ENCODE measurements at places on chromosomes 5 and 9.

- DNase-seq = no peak
Measured at GRCh38 chr5:135391869-135392255, 7.2 kb downstream of the MACROH2A1 start.

GRCh38 chr9:112187404-112187803, 12.3 kb upstream of the SUSD1 start:
- no peak for DNase-seq

DNA sequence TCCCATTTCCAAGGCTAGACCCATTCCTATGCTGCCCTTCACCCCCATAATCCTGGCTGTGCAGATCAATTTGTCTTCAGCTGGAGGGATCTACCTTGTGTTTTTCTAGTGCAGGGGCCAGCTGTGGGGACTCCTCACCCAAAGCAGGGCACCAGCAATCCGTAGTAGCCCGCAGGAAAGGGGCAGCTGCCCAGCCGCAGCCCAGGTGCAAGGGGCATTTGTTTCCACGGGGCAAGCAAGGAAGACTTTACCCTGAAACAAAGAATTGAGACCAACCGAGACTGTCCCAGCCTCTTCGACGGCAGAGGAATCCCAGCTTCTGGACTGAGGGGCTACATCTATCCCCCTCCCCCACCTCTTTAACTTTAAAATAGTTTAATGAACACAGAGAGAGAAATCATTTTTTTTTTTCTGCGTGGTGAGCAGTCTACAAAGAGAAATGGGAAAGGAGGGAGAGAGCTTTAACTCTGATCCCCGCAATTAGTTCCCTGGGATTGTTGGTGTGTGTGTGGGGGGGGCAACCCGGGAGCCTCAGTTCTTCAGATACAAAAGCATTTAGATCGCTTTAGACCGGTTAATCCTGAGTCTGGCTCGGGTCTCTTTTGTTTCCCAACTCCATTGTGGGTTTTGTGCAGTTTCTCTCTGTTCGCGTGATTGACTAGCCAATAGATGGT, 10.6 kb upstream of the LHX2 start:
- DNase-seq = no peak

DNA sequence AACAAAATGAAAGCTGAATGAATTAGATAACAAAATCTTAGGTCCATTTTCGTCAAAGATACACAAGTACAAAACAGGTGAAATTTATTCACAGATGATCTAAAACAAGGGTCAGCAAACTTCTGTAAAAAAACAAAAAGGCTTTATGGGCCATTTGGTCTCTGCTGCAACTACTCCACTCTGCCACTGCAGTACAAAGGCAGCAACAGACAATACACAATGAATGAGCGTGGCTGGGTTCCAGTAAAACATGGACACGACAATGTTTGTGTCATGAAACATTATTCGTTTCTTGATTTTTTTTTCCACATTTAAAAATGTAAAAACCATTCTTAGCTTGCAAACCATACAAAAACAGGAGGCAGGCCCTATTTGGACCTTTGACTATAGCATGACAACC, 71.9 kb downstream of the ECPAS start:
- no peak for DNase-seq

- DNase-seq = no peak
Measured at GRCh38 chr5:95915999-95916686, 45.5 kb downstream of the ELL2 start.

DNA sequence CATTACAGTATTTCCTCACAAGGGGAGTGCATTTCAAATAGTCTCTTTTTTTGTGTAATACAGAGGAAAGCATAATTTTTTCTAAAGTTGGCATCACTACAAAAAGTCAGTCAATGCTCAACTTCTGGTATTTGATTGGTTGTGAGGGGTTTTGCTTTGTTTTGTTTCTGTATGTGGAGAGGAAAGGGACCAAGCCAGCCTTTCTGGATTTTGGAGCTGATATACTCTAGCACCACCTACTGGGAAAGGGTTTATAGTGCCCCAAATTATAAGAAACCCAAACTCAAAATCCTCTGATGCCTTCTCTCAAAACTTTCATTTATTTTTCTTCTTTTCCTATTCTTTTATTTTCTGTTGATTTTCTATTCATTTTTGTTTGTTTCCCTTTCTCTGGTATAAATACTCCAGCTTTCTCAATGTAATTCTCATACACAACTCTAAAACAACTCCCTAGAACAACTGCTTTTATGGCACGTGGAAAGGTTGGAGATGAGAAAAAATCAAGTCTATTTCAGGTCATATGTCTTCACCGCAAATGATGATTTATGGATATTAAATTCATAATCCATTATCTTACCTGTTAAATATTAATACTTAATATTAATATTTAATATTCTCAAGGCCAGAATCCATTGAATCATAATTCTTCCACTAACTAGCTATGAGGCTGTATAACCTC, 69.5 kb upstream of the ANXA1 start:
- no peak for DNase-seq

DNA sequence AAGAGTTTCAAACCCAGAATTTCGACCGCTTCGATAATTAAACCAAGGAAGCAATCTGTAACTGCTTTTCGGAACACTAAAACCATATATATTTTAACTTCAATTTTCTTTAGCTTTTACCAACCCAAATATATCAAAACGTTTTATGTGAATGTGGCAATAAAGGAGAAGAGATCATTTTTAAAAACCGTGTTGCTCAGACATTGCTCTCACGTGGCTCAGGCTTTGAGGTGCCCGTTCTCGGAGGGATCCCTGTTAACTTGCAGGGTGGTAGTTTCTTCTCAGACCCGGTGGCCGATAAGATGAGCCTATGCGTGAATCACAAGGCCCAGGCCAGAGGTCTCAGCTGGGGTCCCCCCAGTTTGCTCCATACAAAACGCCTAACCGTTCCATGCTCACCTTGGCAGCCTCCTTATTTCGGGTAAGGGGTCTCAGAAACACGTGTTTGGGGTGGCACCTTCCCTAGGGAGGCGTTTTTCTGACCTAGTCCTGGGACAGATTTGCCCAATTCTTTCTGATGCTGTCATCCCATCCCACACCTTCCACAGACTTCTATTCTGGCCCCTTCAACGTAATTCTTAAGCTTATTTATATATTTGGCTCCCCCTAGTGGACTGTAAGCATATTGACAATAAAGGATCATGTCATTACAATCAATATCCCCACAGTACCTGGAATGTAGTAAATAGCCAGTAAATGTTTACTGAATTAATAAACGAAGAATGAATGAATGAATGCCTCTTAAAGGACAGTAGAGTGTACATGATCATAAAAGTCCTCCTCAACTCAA, 48.1 kb downstream of the THBS4 start:
- DNase-seq = peak; percentile 53

- DNase-seq = no peak
Measured at GRCh38 chr5:157558681-157559080, 16.9 kb downstream of the ADAM19 start.

DNA sequence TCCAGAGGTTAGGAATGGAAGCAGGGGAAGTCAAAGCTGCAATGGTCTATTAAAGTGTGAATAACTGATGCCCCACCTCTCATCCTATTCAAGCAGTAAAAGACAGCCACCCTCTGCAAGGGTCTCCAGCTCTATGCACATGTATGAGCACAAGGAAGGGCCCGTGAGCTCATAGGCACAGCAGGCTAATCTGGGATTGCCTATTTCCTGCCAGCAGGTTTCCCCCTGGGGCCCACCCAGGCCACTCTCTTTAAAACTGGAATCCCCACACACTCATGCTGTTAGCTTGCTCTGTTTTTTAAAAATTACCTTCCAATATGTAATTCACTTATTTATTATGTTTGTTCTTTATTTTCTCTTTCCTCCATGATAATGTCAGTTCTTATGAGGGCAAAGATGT, 48.7 kb upstream of the ZNF366 start:
- DNase-seq = no peak

DNA sequence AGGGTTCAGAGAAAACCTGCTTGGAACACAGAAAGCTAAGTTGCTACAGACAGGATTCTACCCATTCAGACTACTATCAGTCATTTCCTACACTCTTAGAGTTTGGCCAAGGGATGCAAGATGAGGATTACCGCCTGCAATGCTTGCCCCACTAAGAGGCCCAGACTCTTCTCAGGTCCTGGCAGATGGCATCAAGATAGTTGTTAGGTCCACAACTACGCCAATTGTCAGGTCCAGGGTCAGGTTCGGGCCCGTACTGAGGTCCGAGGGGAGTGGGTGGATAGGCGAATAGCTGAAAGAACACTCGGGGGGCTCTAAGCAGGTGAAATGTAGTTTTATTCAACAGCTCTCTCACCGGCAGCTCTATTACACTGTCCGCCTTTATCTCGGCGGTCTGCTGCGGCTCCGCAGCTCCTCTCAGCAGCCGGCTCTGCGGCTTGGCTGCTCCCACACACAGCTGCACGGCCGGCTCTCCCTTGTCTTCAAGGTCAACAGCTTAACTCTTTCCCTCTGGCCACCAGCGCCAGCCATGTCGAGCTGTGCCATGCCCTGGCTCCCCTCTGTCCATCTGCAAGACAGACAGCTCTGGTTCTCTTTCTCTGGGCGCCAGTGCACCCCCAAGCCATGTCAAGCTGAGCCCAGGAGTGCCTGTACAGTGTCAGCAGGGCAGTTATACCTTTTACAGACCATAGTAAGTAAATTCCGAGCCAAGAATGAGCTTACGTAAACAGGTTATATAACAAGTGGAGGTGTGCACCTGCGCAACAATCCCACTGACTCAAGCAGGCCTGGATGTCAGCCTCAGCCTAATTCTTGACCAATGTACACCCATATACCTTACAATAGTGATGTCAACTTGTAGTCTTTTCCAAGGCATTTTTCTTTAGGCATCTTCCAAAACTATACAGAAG, 24.0 kb downstream of the ENC1 start:
- DNase-seq = no peak

DNA sequence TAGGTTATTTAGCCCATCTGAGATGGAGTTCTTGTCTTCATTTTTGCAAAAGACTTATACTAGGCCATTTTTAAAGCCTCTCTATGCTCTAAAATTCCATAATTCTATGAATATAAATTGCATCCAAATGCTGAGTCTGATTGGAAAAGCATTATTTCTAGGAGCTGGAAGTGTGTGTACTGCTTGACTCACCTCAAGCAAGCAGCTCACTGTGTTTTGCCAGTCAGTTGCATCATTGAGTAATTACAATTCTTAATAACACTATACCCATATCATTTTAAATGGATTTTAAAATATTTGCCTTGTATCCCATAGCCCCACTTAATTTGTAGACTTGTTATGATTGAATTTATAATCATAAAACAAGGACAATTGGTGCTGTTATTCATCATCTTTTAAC, 161.0 kb downstream of the PAM start:
- DNase-seq = no peak

- DNase-seq = no peak
Measured at GRCh38 chr9:110835404-110835803, 166.8 kb downstream of the MUSK start.

DNA sequence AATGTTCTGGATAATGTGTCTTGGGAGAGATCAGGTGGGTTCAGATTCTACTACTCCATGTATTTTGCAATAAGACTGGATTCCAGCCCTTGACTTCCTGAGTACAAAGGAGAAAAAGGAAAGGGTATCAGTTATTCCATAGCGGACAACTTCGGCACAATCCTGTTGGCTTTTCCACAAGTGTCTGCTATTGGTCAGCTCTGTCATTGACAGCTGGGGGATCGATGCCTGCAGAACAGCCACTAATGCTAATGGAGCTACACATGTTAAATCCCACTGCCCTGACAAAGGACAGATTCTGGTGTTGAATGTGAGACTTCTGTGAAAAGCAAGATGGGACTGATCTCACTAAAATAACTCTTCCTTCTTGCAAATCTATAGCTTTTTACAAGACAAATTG, 41.2 kb downstream of the IZUMO3 start:
- DNase-seq = no peak

DNA sequence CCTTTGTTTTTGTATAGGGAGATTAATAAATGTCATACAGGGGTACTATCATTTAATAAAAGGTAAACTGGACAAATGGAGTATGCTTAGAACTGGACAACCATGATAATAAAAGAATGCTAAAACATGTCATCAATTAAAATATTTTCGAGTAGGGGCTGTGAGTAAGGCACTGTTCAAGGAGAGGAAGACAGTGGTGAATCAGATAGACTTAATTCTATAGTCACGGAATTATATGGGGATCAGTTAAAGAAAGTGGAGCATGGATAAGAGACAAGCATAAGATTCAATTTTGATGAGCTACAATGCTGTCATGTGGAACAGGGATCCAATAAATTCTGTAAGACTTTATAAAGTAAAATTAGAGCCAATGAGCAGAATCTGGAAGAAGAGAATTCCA, 104.5 kb downstream of the HMHB1 start:
- DNase-seq = no peak

DNA sequence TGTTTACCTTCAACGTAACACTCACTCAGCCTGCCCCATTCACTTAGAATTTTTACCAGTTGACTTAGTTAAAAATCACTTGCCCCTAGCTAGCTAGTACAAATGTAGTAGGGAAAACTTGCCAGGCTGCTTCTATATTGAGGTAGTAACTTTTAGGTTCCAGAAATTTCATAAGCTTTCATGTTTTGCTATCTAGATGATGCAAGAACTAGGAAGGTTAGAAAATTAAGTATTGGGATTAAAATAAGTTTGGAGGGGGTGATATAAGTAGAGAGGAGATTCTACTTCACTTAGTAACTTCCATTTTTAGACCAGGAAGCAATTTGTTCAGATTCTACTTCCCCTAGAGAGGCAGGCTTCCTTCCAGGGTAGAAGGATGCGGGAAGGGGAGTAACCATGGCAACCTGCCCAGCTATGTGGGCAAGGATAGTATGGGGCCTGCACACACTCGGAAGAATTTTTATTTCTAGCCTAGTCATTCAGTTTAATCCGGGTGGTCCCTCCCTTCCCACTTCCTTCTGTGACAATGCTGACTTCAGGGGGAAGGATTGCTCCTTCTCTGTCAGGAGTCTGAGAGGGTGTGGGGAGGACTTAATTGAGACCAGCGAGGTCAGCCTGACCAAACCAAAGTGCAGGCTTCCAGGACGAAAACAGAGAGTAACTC, 4.2 kb downstream of the DAB2 start:
- no peak for DNase-seq

DNA sequence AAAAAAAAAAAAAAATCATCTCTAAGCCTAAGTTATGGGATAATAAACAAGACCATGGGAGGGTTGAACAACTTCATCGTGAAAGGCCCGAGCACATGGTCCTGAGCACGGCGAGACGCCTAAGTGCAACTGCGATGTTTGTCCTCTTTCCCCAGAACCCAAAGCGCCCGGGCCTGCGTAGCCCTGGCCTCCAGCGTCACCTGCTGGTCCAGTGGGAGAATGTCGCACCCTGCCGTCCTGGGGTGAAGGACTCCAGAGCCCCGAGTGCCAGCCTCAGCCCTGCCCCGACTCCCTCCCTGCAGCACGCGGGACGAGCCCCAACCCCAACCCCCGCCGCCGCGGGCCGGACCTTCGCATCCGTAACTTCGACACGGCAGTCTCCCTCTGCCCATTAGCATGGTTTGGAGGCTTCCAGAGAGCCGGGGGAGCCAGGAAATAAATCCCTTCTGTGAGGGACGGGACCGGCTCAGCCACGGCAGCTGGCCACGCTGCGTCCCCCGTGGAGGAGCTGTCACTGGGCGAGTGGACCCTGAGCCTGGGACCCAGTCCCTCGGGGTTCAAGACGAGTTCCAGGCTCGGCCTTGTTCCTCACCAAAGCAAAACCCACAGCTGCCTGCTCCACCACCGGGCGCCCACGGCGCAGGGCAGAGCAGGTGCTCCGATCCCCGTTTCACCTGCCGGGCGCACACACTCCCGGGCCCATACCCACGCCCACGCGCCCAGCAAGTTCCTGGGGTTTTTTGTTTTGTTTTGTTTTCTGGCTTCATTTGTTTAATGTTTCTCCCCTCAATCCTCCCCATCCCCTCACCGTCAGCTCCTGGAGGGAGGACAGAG, 132.5 kb upstream of the HAND1 start:
- peak; percentile 43 for DNase-seq
